NCI-H1436 treated with DMSO at 0.1 percent for 48 hours (cell line): ENCODE measurements at places on chromosomes 12 and 14.

DNA sequence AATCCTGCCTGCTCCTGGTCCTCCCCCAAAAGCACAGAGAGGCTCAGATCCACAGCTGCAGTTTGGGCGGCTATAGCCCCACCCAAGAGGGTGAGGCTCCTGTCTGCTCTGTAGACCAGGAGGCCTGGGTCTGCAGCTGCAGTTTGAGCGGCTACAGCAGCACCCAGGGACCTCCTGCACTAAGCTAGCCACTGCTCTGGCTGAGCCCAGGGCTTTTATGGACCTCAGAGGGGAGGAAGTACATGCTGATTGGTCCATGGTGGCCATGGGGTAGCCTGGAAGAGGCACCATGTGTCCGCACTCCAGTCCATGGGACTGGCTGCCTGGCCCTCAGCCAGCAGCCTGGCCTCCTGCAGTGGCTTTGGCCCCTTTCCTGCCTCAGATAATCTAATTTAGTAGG, 49.6 kb upstream of the GSC start:
- no peak for DNase-seq

GRCh38 chr14:47442211-47442610, 233.2 kb downstream of the MDGA2 start:
- DNase-seq = no peak

DNA sequence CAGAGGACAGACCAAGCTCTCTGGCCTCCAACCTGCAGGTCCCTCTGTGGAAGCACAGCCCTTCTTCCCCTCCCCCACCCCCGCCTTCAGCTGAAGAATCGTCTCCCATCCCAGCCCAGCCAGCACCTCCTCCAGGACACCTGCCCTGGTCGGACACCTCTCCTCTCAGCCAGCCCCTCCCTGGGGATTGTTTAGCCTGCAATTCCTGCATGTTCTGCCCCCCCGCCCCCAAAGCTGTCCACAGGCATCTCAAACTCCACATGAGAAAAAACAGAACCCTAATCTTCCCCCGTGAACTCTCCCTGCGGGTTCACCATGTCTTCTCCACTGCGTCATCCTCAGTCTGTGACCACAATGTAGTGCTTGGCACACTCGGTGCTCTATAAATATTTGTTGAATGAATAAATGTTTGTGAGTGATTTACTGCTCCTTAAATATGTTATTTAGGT, 24.1 kb downstream of the PRIMA1 start:
- no peak for DNase-seq

GRCh38 chr12:40224439-40225291, at the start of gene LRRK2:
LRRK2 (plus strand) TSS chr12:40224997; CDS start chr12:40225132, 135 bp downstream.
- no peak for DNase-seq

DNA sequence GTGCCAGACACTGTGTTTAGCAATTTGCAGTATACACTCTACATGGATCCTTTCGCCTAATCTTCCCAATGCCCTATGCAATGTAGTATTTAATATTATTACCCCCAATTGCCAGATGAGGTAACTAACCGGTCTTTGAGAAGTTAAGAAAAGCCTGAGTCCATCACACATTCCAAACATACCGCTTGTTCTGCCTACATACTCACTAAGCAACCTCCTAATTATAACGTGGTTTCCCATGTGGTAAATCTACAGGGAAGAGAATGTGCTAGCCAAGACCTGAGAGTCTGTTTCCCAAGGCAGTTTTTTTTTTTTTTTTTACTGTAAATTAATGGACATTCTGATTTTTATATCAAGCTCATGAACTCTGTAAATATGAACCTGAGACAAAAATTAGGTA, 37.2 kb downstream of the ATP2B1 start:
- DNase-seq = no peak

DNA sequence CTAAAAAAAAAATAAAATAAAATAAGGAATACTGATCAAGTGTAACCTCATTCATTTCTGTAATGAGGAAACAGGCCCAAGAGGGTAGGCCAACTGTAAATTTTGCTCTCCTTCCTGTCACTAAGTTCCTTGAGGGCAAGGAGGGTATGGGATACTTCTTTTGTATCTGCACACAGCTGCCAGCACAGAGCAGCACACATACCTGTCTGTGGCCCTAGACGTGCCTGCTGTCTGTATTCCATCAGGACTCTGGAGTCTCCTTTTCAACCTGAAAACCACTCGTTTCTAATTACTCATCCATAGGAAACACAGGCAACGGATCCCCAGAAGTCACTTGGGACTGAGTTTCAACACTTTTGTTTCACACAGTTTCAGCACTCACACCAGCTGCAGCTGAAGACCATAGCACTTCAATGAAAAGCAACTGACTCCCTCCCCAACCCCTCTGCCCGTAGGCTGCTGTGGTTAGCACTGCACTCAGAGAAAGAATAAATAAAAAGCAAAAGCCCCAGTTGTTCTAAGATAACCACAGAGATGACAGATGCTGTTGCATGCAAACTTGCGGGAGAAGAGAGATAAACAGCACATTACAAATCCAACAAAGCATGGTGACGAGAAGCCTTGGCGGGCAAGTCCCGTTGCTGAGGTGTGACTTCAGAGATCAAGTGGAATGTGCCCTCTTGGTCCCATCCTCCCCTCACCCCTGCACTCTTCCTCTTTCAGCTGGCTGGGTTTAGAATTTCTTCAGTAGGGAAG, 24.9 kb downstream of the CRACR2A start:
- no peak for DNase-seq

- peak; percentile 42 for DNase-seq
Observed at GRCh38 chr14:60349663-60350365, 100.8 kb downstream of the PPM1A start.

- DNase-seq = no peak
Observed at GRCh38 chr12:119072440-119072839, 91.1 kb downstream of the SRRM4 start.

DNA sequence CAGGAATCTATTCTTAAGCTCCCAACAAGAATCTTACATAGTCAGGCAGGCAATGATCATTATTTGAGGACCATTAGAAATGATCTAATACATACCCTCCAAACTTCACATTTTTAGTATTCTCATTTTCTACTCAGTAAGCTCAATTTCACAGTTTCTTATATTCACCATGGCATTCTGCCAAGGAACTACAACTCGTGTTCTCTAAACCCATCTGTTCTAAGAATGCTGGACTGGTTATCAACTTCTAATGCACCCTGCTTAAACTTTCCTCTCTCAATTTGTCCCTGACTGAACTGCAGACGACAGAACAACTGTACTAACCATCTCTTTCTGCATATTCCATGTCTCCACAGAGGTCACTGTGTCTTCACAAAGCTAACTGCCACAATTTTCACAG, 58.6 kb downstream of the GXYLT1 start:
- DNase-seq = no peak

- no peak for DNase-seq
Observed at GRCh38 chr14:101992708-101993107, 28.3 kb downstream of the DYNC1H1 start.

DNA sequence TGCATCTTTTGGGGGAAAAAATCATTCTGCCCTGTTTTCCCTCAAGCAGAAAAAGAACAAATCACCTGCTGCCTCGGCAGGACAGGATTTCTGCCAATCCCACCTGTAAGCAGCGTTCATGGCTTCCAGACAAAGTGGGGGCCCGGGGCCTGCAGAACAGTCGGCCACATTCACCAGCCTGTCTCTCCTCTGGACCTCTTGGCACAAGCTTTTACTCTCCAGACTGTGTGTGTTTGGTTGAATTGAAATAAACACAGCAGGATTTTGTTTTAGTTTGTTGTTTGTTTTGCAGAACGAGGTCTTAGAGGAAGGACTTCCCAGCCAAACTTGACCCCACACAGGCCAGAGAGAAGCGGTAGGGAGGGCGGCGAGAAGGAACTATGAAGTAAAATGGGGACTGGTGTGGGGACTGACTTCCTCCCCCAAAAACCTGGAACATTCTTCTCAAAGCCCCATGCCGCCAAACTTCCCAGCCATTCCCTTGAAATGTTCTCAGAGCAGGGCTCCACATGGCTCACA, 41.7 kb upstream of the FOS start:
- DNase-seq = no peak

- DNase-seq = no peak
Observed at GRCh38 chr12:45302621-45303369, 86.9 kb downstream of the ANO6 start.

DNA sequence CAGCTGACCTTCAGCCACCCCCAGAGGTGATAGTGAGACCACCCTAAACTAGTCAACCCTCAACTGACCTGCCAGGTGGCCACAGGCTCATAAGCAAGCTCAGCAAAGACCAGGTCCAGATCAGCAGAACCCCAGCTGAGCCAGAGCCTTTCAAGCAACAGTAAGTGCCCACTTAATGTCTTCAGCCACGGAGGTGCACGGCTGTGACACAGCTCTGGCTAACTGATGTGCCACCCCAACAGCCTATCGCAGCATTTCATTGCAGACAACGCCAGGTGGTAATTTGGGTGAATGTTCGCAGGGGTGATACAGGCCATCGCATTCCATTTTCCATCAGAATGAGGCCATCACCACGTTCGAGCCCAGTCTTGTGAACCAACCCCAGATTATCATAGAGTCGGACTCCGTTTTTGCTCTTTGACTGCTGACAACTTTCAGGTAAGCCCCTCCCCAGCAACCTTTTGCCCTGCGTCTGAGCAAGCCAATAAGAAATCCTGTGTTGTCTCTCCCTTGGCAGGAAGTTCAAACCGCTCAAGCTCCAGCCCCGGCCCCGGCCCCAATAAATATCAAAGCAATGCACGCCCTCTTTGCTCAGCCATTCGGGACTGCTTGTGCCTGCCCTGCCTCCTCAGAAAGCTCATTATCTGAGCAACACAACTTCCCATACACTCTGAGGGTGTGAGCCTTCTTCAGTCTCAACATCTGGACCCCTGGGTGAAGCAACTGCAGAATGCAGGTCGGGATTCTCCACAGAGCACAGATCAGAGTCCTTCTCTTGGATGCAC, 44.4 kb downstream of the JAG2 start:
- DNase-seq = no peak

GRCh38 chr12:104143002-104143401, 5.0 kb upstream of the NFYB start:
- no peak for DNase-seq

- DNase-seq = no peak
Observed at GRCh38 chr14:96501217-96501739, 904 bp upstream of the PAPOLA start.

DNA sequence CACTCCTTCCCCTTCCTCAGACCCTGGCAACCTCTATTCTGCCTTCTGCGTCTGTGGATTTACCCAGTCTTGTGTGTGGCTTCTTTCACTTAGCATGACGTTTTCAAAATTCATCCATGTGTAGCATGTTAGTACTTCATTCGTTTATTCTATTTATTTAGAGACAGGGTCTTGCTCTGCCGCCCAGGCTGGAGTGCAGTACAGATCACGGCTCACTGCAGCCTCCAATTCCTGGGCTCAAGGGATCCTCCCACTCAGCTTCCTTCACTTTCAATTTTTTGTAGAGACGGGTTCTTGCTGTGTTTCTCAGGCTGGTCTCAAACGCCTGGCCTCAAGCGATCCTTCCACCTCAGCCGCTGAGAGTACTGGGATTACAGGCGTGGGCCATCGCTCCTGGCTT, 37.0 kb downstream of the B4GALNT3 start:
- no peak for DNase-seq

- no peak for DNase-seq
Observed at GRCh38 chr12:131032082-131032750, 78.5 kb downstream of the ADGRD1 start.

- no peak for DNase-seq
Observed at GRCh38 chr14:83779266-83779665, 1750.7 kb upstream of the FLRT2 start.

- DNase-seq = no peak
Observed at GRCh38 chr14:69657950-69658355, 46.6 kb downstream of the SUSD6 start.

DNA sequence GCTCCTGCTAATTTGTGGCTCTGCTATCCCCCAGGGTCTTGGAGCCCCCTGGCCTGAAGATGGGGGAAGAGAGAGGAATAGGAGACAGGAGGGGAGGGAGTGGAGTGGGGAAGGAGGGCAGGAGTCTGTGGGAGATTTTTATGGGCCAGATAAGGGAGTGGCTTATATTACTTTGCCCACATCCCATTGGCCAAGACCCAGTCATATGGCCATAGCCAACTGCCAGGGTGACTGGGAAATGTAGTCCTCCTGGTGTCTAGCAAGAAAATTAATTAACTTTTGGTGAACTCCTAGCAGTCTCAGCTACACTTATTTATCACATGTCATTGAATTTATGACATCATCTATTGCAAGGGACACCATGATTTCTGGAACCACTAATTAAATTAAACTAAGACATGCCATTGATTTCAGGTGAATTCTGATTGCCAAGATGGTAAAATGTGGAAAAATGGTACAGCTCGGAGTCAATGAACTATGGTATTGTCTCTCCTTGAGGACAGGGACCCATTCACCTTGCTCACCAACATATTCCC, 50.3 kb downstream of the ESRRB start:
- DNase-seq = no peak

- DNase-seq = no peak
Observed at GRCh38 chr12:122031342-122032216, 9.9 kb downstream of the BCL7A start.
